Jurkat, Clone E6-1 (cell line): ENCODE measurements at places on chromosomes 3 and 15.

DNA sequence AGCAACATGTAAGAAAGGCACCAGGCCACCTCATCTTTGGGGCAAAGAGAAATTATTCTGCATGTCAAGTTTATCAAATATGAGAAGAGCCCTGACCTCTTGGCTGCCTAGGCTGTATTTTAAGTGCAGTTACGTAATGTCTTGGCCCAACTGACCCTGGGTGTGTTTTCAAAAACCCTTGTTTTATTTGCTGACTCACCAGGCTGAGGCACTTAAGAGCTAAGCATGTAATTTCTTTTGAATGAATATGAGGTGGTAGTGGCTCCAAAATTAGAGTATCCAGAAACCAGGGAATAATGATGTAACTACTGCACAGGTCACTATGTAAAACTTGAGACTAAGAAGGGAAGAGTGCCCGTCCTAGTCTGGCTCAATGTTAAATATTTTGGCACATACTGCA, 24.3 kb downstream of the PGPEP1L start:
- no peak for DNase-seq

DNA sequence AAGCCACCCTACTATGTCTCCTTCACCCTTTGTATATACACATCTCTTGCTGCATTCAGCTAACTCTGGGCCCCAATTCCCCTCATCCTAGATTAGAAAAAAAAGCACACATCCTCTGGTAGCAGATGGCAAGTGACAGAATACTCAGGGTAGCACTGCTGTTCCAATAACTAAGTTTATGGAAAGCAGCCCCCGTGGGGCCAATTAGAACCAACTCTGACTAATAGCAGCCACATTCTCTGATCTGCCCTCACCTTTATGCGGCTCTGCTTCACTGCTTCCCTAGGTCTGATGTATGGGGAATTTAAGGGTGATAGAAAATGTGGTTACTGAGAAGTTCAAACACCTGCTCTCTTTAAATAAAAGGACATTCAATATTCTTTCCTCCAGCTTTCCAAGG, 74.9 kb upstream of the SETMAR start:
- no peak for DNase-seq

- DNase-seq, result no peak
Observed at GRCh38 chr15:90230071-90230494, 3.7 kb downstream of the CIB1 start.

DNA sequence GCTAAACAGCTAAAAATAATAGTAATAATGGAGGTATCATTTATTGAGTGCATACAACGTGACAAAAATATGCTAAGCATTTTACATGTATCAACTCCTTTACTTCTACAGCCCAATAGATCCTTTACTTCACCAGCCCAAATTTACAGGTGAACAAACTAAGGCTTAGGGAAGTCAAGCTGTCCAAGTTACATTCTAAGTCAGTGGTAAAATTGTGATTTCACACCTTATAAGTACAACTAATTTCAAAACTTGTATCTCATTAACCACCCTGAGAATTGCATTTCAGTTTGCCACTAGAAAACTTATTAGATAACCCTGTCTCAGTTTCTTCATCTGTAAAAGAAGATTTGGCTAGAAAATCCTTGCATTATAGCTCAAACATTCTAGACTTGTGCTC, 10.7 kb downstream of the SLC33A1 start:
- no peak for DNase-seq

DNA sequence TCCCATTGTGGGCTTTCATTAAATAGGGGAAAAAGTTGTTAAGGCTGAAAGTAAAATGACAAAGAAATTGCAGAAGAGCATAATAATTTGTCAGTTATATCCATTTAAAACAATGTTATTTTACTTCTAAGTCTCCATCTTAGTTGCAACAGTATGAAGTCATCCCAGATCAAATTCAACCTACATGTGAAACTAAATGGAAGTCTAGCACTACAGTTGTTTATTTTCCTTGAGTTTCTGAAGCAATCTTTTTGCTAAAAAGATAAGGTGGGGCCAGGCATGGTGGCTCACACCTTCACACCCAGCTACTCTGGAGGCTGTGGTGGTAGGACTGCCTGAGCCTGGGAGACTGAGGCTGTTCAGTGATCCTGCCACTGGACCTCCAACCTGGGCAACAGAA, 80.2 kb downstream of the DPH6 start:
- no peak for DNase-seq

DNA sequence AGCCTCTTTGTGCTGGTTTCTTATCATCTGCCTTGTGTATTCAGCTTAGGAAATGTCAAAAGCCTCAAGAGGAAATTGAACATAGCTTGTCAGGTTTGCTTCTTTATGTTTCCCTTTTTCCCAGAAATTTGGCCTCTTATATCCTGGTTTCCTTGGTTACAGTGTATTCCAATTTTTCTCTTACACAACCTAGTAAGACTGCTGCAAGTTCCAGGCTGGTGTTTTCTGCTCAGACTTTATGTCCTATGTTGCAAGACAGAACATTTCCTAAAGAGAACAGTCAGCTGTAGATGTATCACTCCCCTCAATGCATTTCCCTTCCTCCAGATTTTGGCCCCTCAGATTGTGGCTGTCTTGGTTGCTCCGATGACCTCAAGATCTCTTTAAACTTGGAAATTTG, 102.5 kb downstream of the SH3GL3 start:
- no peak for DNase-seq

GRCh38 chr3:56612146-56612545, 55.2 kb downstream of the CCDC66 start:
- DNase-seq, result peak; percentile 63

GRCh38 chr15:89396723-89397652, 62.4 kb upstream of the POLG start:
- no peak for DNase-seq

- no peak for DNase-seq
Observed at GRCh38 chr15:39099524-39099923, 481.4 kb upstream of the THBS1 start.

- no peak for DNase-seq
Observed at GRCh38 chr15:33119273-33119672, 75.2 kb downstream of the FMN1 start.

DNA sequence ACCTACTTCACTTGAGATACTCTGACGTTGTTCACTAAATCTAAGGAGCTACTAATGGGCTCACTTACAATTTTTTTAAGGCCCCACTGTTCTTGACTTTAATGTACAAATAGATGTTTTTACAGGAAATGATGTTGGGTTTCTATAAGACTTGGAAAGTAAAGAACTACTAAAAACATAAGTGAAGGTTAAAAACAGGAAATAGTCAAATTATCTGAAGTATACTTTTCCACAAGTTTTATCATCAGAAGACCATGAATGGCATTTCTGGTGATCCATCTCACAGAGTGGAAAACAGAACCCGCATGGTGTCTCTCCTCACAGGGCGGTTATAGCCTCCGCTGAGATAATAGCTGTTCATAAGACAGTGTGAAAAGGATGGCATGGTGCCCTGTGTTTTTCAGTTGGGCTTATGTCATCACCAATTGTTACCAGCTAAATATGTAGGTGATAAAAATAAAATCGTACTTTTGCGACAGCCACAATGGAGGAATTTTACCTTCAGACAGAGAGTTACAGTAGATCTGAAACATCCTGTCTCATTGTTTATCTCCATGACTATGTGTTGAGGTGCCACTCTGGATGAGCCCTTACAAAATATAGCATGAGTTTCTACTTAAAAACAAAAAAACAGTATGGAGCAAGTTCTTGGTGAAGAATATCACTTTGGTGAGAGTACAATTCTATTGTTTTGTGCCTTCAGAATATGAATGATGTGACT, 462.4 kb downstream of the RAP2B start:
- DNase-seq, result peak; percentile 28

DNA sequence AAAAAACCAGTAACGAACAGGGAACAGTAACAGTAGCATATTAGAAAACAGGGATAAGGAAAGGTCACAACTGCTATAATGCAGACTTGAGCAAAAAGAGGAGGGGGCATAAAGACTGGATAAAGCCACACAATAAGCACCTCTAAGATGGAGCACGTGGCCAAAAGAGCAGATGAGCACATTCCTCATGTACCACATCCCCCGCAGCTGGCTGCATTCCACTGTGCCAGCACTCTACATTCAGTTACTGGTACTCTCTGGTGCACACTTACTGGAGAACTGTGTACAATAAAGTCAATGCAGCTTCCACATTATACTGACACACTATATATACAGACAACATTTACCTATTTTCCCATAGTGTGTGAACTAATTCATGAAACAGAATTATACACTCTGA, 64.7 kb downstream of the UBE3A start:
- no peak for DNase-seq

DNA sequence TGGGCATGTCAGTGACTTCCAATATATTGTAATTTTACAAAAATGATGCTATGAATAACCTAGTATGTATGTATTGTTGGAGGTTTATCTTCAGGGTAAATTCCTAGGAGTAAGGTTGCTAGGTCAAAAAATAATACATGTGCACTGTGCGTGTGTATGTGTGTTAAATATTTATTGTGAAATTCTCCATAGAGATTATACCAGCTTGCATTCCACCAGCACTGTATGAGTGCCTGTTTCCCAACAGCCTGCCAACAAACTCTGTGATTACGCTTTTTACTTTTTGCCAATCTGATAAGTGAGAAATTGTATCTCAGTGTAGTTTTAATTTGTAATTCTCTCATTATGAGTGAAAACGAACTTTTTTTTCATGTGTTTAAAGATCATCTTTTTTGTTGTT, 12.6 kb upstream of the IGF2BP2 start:
- no peak for DNase-seq

- no peak for DNase-seq
Observed at GRCh38 chr15:96261575-96262034, 68.9 kb upstream of the NR2F2 start.

GRCh38 chr3:184632551-184633236, 71.1 kb downstream of the EPHB3 start:
- DNase-seq, result no peak

DNA sequence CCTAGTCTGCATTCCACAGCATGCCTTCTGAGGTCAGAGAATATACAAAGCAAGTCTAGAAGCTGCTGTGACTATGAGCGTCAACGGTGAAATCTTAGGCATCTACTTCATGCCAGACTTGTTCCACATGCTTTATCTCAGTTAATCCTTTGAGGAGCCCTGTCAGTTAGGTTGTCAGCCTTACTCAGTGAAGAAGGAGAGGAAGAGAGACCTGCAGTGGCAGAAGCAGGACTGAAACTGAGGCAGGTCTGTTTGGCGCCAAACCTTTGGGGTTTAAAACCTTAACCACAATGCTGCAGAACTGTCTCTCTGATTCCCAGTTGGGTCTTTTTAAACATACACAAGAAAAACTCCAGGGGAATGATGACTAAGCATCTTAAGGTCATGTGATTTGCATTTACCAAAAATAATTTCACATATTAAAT, 139.0 kb upstream of the LIPC start:
- DNase-seq, result peak; percentile 85

GRCh38 chr3:52367891-52368880, 52.1 kb downstream of the DNAH1 start:
- no peak for DNase-seq

- no peak for DNase-seq
Observed at GRCh38 chr15:76823303-76823702, 81.8 kb downstream of the SCAPER start.

DNA sequence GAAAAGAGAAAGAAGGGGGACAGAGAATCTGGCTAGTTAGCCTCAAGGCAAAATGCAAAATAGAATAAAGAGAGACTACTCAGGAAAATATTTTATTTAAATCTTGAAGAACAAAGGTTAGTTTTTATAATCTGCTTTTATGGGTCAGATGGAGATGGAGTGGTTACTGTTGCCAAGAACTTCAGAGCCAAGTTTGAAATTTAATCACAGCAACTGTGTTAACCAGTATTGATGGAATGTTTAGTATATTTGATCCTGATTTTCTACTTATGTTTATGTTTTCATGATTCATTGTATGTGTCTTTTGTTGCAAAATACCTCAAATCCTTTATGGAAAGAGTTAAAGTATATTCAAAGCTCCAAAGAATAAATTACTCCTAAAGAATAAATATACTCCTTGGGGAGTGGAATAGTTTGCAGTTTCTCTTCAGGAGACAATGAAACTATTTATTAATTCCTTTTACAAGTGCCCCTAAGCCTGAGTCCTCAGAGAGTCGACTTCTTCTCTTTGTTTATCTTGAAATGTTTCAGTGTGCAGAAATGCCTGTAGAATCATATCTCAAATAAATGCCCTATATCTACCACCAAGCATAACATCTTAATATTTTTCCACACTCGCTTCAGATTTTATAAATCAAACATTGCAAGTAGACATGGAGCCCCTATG, 60.9 kb upstream of the THSD4 start:
- no peak for DNase-seq

DNA sequence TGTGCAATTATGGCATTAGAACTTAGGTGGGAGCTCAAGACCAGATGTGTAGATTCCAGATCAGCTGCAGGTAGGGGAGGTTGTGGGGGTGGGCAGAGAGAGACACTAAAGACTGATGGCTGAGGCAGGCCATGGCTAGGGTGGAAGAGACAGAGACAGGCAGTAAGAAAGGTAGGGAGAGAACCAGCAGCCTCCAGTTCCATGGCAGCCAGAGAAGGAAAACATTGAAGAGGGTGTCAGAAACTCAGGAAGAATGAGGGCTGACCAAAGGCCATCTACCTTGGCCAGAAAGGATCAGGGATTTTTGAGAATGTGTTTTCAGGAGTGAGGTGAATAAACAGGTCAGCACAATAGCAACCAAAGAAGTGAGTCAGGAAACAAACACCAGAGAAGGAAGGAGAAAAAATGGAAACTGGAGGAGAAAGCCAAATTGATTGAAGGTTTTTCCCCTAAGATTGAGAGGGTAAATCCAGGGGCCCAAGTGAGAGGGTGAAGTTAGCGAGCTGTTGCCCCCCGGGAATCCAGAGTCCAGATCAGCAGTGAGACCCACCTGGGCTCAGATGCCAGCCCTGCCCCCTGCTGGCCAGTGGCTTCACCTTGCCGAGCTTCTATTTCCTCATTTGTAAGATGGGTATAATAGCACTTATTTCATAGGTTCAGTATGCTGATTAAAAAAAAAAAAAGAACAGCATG, 41.0 kb downstream of the ABHD2 start:
- DNase-seq, result peak; percentile 32

DNA sequence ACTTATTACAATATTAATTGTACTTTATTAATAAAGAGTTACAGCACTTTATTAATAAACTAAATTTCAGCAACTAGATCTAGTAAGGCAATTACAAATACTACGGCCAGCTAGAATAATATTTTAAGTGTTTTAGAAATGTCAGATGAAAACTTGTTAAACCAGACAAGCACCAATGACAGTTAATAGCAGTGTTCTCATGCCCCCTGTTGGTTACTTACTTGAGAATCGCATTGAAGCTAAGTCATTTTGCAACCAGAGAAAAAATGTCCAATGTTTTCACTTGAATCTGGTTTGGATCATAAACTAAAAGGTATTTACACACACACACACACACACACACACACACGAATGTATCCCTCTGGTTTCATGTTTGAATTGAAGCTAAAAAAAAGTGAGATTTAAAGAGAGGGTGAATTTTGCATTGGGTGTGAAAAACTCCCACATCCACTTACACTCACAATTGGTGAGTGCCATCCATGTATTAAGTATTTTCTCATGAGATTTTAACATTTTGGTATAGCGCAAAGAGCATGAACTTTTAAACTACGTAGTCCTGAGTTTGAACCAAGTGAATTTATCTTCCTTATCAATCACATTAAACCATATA, 347.7 kb downstream of the ZBBX start:
- peak; percentile 39 for DNase-seq
